ENCODE measurements at places on chromosomes 13 and 19.

DNA sequence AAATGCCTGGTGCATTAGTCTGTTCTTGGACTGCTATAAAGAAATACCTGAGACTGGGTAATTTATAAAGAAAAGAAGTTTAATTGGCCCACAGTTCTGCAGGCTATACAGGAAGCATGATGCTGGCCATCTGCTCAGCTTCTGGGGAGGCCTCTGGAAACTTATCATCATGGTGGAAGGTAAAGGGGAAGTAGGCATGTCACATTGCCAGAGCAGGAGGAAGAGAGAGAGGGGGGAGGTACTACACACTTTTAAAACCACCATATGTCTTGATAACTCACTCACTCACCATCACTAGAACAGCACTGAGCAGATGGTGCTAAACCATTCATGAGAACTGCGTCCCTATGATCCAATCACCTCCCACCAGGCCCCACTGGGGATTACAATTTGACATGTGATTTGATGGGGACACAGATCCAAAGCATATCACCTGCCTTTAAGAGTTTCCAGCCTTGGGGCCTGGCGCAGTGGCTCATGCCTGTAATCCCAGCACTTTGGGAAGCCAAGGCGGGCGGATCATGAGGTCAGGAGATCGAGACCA is 219.0 kb downstream of the KATNAL1 start:
- no peak for DNase-seq

GRCh38 chr19:45171211-45171623 is 6.8 kb downstream of the TRAPPC6A start:
- DNase-seq: no peak

- no peak for DNase-seq
Observed at GRCh38 chr13:114021464-114022308, 47.8 kb upstream of the C13orf46 start.

DNA sequence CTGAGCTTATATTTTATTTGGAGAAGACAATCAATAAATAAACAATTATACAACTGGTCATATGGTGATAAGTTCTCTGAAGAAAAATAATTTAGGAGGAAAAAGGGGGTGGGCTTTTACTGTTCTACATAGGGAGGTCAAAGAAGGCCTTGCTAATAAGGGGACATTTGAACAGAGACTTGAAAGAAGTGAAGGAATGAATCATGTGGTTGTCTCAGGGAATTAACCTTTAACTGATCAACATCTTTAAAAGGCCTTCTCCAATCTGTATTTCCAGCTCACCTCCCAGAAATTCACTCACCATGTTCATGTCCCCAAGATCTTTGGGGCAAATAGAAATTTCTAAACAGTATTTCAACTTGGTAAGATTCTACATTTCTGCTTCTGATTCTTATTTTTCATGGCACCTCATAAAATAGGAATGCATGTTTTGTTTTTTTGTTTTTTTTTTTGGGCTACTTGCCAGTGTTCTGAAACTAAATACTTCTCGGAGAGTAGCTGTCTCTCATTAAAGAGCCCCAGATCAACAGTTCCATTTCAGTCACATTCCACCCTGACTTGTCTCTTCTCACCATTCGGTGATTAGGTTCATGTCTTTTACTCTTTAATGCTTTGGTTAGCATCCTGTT is 19.2 kb upstream of the LPAR6 start:
- DNase-seq: peak; percentile 47

GRCh38 chr13:24134757-24135156 is 25.8 kb upstream of the SPATA13 start:
- DNase-seq: no peak

DNA sequence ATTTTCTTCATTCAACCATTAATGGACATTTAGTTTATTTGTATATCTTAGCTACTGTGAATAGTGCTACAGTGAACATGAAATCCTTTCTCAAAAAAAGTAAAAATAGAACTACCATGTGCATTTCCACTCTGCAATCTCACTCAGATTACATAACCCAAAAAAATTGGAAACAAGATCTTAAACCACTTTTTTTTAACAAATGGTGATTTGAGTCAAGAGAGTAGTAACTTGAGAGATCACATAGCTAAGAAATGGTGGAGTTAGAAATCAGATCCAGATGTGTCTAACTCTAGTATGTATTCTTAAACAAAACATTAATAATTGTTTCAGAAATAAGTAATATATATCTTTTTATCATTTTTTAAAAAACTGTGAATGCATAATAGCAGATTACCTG is 318.3 kb upstream of the SGCG start:
- no peak for DNase-seq

DNA sequence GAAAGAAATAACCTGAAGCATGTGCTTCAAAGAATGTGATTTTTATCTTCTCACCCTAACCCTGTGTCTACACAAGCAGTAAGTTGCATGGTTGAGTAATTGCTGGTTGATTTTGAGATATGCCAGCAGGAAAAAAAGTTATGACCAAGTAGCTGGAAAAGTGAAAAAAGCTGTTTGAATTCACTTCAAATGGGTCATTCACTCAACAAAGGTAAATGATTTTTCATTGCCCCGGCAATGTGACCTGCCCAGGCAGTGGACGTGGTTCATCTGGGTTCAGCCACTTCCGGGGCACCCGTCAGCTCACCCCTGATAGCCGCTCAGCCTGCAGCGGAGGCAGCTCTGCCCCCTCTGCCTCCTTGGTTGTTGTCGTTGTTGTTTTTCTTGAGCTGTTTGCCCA is 18.5 kb downstream of the TNFRSF19 start:
- no peak for DNase-seq

GRCh38 chr13:37561031-37561430 is 37.5 kb downstream of the POSTN start:
- no peak for DNase-seq

DNA sequence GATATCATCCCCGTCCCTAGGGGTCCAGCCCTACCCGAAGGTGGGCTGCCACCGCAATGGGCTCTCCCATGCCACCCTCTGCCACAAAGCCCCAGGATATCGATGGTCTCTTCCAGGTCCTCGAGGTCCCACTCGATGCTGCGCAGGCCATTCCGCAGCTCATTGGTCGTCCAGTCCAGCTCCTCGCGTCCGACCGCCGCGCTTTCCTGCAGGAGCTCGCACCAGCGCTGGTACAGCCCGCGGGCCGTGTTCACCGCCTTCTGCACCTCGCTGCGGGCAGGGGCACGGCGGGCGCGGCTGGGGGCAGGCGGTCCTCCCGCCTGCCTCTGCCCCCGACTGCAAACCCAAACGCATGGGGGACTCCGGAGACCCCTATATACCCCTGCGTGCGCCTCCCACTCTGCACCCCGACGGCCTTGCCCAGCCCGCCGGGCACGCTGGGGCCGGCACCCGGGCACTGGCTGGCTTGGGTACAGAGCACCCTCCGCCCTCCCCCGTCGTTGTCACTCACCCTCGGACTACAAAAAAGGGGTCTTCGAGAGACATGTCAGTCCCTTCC is 468 bp downstream of the STX10 start:
- DNase-seq: no peak

DNA sequence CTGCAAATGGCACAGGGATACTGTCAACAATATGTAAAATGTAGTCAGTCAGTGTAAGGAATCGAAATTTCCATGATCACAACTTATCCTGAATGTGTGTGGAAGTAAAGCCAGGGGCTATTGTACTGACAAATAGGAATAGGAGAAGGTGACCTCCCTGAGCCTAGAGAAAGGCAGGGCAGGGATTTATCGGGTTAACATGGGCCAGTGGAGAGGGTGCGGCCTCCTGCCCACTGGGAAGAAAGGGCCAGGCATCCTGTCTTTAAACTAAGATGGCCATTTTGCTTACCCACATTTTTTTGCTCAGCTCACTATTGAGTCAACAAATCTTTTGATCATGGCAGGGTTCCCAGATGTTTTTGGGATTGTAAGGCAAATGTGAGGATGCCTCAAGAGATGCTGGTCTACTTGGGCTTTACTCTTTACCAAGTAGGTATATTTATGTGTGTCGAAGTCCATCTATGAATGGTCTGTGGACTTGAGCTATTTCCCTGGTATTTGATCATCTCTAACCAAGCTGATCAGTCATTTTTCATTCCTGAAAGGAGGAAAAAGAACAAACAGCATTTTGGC is 116.6 kb upstream of the RNF113B start:
- no peak for DNase-seq

DNA sequence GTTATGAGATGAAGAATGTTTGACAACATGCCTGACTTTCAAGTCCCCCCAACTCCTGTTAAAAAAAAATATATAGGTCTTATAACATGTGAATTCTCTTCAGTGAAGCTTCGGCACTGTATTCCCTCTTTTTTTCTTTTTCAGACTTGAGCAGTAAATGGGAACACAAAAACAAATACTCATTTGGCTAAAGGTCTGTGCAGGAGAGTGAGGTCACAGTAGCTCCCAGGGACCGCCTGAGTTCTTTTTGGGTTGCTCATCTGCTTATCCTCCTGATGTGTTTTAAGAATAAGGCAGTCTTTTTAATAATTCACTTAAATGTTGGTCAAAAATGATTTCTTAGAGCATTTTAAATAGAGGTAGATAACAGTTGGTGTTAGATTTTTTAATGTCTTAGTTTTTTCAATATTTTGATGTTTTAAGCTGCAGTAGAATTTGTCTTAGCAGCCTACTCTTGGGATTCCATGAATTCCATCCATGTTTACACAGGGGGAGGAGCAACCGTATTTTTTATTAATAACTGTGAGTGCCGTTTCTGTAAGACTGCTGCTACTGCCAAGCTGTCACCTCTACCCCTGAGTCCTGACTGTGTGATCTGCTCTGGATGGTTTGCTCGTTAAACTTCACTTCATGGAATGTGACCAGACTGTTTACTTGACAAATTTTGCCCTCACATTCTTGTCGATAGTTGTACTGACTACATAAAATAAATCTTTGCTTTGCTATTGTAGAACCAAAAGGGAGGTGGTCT is 14.9 kb downstream of the HNRNPM start:
- DNase-seq: peak; percentile 21

GRCh38 chr13:40407567-40407966 is 258.9 kb downstream of the FOXO1 start:
- DNase-seq: no peak

DNA sequence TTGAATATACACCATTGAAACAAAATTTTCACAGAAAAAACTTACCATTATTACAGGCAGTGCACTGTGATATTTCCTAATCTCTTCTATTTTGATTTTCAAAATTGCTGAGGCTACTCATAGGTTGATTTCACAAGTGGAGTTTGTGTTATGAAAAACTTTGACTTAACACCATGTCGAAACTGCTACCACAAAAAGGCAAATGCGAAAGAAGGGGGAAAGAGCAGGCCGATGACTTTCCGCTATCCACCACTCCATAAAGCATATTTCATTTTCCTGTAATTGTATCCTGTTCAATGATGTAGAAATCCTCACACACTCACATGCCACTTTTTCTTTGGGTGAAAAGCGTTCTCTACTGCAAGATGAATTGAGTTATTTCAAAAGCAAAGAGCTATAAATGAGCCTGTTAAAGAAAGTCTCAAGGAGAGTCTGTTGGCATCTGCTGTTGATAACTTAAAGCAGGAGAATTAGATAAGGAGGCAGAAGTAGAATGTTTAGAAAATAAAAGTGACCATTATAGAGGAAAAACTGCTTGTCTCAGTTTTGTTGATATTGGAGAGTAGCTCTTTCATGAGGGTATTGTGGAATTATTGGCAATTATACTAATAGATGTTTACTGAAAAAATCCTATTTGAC is 18.8 kb downstream of the KL start:
- DNase-seq: no peak

DNA sequence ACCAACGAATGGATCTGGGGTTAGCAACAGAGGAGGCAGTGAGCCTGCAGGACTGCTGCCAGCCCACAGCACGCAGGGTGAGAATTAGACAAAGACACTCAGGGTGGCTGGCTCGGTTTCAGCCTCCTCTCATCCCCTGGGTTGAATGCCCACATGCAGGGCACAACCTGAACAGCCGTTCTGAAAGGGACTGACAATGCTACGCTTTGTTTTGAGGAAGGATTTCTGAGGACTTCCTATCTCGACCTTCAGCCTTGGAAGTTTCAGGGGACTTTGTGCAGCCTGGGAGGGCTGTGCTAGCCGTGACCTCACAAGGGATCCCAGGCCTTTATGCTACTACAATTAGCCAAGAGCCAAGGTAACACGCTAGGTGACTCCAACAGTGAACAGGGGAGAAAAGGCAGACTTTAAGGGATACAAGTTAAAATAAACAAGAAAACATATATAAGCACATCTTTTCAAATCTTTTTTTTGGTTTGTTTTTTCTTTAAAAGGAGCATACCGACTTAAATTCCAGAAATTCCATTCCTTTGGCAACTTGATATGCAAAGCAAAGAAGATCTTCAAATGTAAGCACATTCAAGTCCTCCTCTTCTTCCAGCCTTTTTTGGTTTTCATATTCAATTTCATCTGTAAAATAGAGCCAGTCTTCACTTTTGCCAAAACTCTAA is 34.5 kb upstream of the URAD start:
- DNase-seq: no peak

DNA sequence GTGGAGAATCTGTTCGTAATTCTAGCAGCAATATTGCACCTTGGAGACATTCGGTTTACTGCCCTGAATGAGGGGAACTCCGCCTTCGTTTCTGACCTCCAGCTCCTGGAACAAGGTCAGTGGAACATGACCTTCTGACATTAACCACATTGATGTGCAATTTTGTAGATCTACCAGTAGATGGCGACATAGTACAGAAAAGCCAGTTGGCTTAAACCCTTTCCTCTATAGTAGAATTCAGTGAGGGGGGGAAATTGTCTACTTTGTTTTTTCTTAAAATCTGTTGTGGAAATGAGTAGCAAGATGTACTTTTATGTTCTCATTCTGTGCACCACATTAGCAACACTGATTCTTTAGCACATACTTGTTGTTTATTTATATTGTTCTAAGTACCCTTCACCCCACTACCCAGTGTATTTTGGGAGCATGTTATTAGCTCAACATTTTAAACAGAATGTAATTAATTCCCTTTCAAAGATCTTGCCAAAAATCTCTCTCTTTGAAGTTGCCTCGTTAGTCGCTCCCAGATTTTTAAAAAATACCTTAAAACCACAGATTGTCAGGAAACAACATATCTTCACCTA is 332.2 kb downstream of the MYO16 start:
- DNase-seq: no peak

- DNase-seq: no peak
Observed at GRCh38 chr19:23440791-23441190, 45.5 kb upstream of the ZNF91 start.

DNA sequence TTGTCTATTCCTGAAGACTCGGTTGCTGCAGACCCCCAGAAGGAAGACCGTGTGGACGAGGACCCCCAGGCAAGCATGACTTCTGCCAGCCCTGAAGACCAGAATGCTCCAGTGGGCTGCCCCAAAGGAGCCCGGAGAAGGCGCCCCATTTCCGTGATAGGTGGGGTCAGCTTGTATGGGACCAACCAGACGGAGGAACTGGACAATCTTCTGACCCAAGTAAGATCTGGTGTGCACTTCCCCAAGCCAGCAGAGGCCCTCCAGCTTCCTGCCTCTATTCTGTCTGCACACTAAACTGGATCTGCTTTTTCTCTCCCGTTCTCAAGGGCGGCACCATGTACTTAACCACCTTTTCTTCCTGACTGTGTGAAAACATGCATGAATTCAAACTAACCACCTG is 59.8 kb upstream of the C1QTNF9 start:
- no peak for DNase-seq
